ENCODE measurements at places on chromosomes 3 and 15.

DNA sequence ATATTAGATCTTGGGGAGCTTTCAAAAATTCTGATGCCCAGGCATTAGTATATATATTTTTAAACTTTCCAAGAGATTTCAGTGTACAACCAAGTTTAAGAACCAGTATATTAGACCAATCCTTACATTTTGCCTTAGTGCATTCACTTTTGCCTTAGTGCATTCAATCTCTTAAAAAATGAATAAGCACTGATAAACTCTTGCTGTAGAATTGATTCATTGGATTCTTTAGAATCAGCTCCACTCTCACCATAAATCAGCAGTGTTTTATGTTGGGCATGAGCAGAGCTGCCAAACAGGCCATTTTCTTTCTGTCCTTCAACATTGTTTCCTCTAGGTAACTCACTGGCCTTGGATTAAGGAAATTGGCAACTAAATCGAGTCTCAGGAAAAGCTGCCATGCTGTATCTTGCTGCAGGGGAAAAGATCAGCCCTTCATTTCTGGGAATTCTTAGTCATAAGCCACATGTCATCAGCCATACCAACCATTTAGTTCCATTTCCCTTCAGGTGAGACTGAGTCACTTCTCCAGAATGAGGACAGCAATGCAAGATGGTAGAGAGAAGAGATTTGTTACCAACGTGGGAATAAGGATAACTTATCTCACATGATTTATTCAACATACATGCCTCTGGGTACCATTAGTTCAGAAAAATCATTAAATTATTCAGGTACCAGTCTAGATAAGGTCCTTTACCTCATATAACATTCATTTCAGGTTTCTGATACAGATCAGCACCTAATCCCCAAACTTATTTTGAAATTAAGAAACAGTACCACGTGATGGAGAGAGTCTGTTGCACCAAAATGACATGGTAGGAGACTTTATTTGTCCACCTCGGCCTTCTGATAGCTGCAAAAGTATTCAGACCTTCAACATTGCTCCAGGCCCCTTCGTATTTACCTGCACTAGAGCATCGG lies 192.5 kb downstream of the P3H2 start:
- DNase-seq: no peak
- no peak overlapping the region for H3K4me3 ChIP-seq
- no peaks in the 10 kb centered on the region for H3K36me3 ChIP-seq
- peaks cover 26% of the 10 kb centered on the region for H3K4me1 ChIP-seq
- peak overlapping the region; percentile 79 for H3K27ac ChIP-seq
- peaks cover 2% of the 10 kb centered on the region for H3K27me3 ChIP-seq

- peaks cover 2% of the 10 kb centered on the region for H3K4me1 ChIP-seq
- no peaks in the 10 kb centered on the region for H3K36me3 ChIP-seq
- no peak overlapping the region for H3K27ac ChIP-seq
- peaks cover 3% of the 10 kb centered on the region for H3K27me3 ChIP-seq
Measured at GRCh38 chr3:35658686-35659085, 19.4 kb downstream of the ARPP21 start.

GRCh38 chr3:48507256-48508061 lies 3.5 kb upstream of the SHISA5 start:
- H3K4me1 ChIP-seq: peaks cover 45% of the 10 kb centered on the region
- no peaks in the 10 kb centered on the region for H3K36me3 ChIP-seq
- no peaks in the 10 kb centered on the region for H3K27me3 ChIP-seq
- peak; percentile 83 for DNase-seq
- peak overlapping the region; percentile 80 for H3K27ac ChIP-seq

GRCh38 chr15:80925597-80926059 lies 64.0 kb downstream of the MESD start:
- DNase-seq: no peak
- peaks cover 11% of the 10 kb centered on the region for H3K4me1 ChIP-seq

DNA sequence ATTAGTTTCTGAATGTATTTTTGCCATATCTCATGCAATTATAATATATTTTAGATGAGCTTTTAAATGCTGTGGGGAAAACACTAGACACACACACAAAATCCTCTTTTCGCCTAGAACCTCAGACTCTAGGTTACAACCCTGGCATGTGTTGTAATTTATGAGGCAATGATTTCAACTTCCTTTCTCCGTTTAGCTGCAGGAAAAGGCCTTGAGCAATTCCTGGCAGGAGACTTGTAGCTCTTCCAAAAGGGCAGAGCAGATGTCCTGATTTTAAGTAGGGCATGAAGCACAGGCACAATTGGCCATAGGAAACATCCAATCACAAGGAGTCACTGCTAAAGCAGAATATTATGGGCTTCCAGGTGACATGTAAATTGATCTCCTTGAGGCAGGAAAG lies 82.0 kb downstream of the GPR156 start:
- H3K36me3 ChIP-seq: no peaks in the 10 kb centered on the region
- no peak for DNase-seq
- H3K4me1 ChIP-seq: no peaks in the 10 kb centered on the region
- H3K27me3 ChIP-seq: peaks cover 1% of the 10 kb centered on the region

- DNase-seq: no peak
- peaks cover 25% of the 10 kb centered on the region for H3K27me3 ChIP-seq
- H3K4me1 ChIP-seq: peaks cover 11% of the 10 kb centered on the region
- no peak overlapping the region for H3K27ac ChIP-seq
- no peaks in the 10 kb centered on the region for H3K36me3 ChIP-seq
- no peak overlapping the region for H3K4me3 ChIP-seq
Measured at GRCh38 chr3:58679446-58679845, 12.9 kb upstream of the FAM3D start.

DNA sequence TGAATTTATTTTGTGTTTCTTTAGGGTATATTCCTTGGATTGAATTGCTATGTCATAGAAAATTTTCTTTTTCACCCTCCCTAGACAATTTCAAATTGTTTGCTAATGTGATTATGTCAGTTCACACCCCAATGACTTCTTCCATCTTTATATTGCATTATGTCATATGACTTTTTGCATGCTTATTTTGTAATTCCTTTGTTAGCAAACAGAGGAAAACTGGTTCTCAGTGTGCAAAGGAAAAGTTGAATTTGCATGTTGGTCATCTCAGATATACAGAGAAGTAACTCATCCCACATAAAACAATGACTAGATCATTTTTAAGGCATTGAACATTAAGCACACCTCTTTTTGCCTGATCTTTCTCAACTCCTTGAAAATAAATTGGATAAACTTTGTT lies 3.3 kb upstream of the RNF13 start:
- H3K27ac ChIP-seq: no peak overlapping the region
- peaks cover 15% of the 10 kb centered on the region for H3K27me3 ChIP-seq
- peaks cover 17% of the 10 kb centered on the region for H3K4me1 ChIP-seq
- DNase-seq: no peak
- H3K4me3 ChIP-seq: no peak overlapping the region

DNA sequence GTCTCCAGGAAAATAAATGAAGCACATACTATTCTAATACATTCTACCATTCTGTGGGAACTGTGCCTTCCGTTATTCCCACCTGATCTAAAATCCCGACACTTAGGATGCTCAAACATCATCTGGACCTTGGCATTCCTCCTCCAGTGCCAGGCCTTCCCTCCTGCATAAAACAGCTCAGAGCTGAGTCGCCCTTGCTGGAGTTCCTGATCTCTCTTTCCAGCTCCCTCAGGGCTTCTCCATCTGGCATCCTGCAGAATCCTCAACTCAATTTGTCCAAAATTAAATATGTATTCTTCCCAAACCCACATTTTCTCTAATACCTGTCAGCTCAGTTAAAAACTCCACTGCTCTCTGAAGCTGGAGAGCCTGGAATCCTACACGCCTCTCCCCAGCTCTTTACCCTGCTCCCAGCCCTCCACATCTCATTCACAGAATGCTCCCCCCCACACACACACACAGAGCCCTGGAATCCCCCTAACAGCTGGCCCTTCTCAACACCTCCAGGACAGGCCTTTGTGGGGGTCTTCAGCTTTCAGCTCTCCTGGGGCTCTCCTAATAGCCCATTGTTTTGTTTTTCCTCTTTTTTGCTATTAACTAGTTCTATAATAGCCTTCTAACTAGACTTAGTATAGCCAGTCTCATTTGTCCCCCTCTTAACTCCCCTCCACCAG lies 78.5 kb downstream of the HMG20A start:
- H3K27ac ChIP-seq: no peak overlapping the region
- no peaks in the 10 kb centered on the region for H3K27me3 ChIP-seq
- H3K4me1 ChIP-seq: peaks cover 2% of the 10 kb centered on the region
- H3K36me3 ChIP-seq: no peaks in the 10 kb centered on the region

- peaks cover 54% of the 10 kb centered on the region for H3K4me1 ChIP-seq
- peak overlapping the region; percentile 66 for H3K4me3 ChIP-seq
- H3K36me3 ChIP-seq: peaks cover 9% of the 10 kb centered on the region
- H3K27ac ChIP-seq: peak overlapping the region; percentile 75
Measured at GRCh38 chr3:172595664-172596393, 72.6 kb upstream of the TNFSF10 start.

Measured in activated CD4-positive, alpha-beta T cell treated with anti-CD3 and anti-CD28 coated beads for 36 hours (primary cell).